Stimulated activated CD4-positive, alpha-beta T cell treated with anti-CD3 and anti-CD28 coated beads, TNF-alpha, amount 100 ng/mL, for 48 hours (primary cell): ENCODE measurements at places on chromosomes 16 and 17.

- DNase-seq = no peak
Measured at GRCh38 chr16:70250748-70251628, 752 bp downstream of the EXOSC6 start.

- no peak for DNase-seq
Measured at GRCh38 chr17:75445296-75445695, 11.1 kb upstream of the TMEM94 start.

DNA sequence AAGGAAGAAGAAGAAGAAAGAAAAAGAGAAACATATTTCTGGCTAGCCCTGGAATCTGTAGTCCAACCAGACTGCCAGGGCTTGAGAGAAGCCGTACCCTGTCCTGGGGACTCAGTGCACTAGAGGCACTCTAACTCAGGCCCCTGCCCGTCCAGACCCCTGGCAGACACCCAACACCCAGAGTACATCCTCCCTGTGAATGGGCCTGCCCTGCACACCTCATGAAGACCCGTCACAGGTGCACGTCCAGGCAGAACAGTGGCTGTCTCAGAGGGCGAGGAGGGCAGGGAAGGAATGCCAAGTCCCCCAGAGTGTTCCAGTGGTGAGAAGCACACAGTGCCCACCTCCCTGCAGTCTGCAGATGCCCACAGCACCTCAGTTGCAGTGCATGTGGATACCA, 23.0 kb downstream of the MPG start:
- DNase-seq = no peak

DNA sequence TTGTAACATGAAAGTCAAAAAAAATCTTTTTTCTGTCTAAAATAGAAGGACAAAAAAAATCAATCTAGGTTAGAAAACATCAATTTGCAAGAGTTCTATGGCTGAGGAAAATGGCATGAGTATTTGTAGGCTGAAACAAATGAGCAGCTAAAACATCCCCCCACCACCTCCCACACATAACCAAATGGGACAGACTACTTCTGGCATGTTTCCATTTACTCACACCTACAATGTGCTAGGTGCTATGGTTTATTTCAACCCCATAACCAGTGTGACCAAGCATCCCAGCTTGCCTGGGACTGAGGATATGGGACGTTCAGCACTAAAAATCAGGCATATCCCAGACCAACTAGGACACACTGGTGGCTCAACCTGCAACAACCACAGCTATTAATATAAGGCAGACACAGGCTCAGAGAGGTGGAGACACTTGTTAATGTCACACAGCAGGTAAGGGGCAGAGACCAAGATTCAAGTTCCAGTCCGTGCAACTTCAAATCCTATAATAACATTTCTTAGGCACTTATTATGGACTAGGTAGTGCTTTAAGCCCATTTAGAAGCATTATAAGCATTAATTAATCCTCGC, 96.0 kb downstream of the XYLT1 start:
- DNase-seq = no peak

- DNase-seq = no peak
Measured at GRCh38 chr16:89646906-89647305, 10.6 kb downstream of the CHMP1A start.

- no peak for DNase-seq
Measured at GRCh38 chr16:84370723-84371552, 2.6 kb downstream of the ATP2C2 start.

GRCh38 chr17:33494151-33494550, 201.1 kb upstream of the ASIC2 start:
- no peak for DNase-seq

DNA sequence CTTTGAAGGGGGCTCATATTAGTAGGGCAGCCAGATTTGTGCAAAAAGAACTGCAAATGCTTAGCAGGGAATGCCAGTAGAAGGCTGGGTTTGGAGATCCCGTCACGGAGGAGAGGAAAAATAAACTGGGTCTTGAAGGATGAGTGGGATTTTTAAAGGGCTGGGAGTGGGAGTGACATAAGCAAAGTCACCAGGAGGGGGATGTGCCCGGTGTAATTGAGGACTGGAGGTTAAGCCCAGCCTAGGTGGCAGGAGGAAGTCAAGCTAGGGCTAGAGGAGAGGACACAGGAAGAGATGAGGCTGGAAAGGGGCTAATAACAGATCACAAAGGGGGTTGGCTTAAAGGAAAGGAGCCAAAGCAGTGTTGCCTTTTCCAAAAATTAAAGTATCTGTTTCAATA, 23.2 kb upstream of the LONP2 start:
- no peak for DNase-seq

DNA sequence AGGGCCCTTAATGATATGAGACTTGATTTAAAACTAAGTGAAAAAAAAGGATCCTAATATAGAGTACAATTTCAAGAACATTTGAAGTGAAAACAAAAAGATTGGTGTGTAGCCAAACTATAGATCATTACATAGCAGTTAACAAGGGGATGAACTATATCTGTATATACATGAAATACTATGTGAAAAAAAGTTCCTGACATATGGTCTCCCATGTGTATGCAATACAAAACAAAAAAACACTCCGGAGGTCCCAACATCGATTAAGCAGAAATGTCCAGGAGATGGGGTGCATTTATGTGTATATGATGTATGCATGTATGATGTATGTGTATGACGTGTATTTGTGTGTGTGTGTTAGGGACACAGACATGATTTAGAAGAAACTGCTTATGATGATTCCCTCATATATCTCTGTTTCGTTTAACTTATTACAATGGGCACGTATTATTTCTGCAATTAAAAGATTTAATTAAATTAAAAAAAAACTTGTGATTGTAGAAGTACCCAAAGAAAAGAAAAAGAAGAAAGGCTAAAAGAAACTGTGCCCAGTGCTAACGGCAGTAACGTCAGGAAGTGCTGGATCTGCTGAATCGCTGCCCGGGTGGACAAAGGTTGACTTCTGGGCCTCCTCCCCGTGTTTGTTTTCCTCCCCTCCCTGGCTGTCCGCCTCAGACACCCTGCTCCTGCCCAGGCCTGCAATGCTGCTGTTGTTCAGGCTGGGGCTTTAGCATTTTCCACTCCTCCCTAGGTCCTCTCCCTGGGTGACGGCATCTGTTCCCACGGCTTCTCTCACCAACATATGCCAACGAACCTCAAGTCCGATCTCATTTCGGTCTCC, 36.9 kb downstream of the TBX4 start:
- no peak for DNase-seq

DNA sequence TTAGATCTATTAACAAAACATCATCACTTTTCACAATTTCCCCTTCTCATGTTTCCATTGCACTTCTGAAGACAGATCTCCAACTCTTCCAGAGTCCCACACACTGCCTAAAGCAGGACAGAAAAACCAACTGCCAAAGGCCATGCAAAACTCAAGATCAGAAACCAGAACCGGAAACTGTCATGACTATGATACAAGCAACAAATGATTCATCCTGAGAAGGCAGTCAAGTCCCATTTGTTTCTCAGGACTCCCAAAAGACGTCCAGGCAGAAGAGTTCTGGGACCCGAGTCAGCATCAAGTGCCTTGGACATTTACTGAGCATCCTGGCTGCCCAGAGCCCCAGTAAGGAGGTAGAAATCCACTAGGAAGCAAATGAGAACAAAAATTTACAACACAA, 38.8 kb downstream of the ERN1 start:
- DNase-seq = no peak
